ENCODE measurements at places on chromosomes 6 and 20.

GRCh38 chr20:23629017-23629541 is 8.7 kb downstream of the CST3 start:
- no peak for DNase-seq

GRCh38 chr20:63224412-63225081 is 8.6 kb upstream of the YTHDF1 start:
- no peak for DNase-seq

GRCh38 chr6:70241031-70241430 is 61.9 kb downstream of the COL9A1 start:
- DNase-seq: no peak

GRCh38 chr6:81696524-81696923 is 56.0 kb downstream of the TENT5A start:
- no peak for DNase-seq

DNA sequence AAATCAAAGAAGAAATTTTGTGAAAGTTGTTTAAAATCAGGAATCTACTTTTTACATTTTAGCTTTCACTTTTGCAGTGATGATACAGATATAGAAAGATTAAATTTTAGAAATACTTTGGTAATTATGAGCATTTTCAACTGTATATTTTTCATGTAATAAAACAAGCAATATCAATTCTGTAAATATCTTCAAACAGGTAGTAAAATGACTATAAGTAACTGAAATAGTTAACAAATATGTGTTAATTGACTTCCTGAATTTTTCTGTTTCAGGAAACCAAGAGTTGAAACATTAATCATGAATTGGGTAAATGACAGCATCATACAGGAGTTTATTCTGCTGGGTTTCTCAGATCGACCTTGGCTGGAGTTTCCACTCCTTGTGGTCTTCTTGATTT is at the start of gene OR2B6:
Gene OR2B6 (plus strand): TSS at position 301 of the 400 bp plus-strand sequence. CDS start 0 bp downstream, at position 301.
- DNase-seq: no peak

DNA sequence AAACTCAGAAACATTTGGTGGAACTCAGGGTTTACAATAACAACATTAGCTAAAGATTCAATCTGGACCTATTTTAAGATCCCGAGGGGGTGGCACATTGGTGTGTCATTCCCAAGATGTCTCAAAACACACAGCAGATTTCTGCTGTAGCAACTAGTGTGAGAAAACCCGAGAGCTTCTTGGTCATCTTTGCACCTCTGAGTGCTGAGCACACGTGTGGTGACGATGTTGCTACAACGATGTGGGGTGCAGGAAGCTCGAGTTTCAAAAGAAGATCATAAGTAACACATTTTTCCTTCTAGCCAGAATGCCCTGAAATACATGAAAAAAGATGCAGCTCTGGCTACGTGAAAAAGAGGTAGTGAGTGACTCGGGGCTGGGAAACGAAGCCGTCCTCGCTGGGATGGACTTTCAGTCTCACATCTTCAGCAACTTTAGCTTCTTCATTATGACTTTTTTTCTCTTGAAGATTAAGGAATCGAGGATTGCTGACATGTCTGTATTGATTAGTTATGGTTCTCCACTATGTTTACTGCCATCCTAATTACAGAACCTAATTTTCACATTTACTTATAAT is 1.5 kb downstream of the RAMACL start:
- DNase-seq: no peak

GRCh38 chr6:45420083-45420908 is 42.6 kb upstream of the SUPT3H start:
- DNase-seq: no peak

DNA sequence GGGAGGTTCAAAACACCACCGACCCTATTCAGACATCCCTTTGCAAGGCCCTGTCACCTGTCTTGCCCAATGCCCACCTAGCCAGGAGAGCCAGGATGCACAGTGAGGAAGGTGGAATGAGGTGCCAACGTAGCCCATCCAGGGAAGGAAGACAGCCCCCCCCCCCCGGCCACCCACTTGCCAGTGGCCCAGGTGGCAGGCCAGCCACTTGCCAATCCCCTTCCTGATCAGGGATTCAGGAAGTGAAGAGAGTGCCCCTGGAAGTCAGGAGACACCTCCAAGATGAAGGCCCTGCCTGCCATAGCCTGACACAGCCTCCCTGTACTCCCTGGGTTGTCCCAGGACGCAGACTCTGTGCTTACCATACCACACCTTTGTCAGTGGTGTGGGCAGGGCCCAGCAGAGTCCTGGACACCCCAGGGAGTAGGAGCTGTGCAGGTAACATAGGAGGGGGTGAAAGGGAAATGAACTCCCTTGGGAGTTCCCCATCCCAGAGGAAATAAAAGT is 54.7 kb downstream of the MRPL14 start:
- no peak for DNase-seq

DNA sequence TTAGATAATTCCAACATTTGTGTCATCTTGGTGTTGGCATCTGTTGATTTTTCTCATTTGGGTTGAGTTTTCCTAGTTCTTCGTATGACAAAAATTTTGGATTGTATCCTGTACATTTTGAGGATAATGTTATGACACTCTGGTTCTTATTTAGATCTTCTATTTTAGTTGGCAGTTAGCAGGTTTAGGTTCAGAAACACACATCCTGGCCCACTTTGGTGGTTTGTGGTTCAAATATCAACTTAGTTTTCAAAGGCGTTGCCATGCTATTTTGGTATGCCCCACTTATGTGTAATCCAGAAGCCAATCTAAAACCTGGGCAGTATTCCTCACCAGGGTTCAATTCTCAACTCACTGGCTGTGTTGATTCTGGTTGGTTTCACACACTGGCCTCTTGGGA is 68.2 kb downstream of the NOX3 start:
- DNase-seq: no peak

DNA sequence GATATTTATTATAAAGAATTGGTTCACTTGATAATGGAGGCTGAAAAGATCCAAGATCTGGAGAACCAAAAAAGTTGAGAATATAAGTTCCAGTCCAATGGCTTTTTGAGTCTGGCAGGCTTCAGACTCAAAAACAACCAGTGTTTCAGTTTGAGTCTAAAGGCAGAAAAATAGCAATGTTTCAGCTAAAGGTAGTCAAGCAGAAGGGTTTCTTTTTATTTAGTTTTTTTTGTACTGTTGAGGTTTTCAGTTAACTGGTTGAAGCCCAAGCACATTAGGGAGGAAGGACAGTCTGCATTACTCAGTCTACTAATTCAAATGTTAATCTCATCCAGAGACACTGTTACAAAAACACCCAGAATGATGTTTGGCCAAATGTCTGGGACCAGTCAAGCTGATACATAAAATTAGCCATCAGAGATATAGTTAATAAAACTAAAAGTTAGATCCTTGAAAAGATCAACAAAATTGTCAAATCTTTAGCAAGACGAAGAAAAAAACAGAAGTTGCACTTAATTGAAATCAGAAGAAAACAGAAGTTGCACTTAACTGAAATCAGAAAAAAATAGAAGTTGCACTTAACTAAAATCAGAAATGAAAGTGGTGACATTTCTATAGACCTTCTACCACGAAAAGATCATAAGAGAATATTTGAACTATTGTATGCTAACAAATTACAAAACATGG is 980.3 kb upstream of the FLRT3 start:
- no peak for DNase-seq

- no peak for DNase-seq
Observed at GRCh38 chr20:63399596-63400375, 38.6 kb upstream of the CHRNA4 start.

GRCh38 chr6:111623046-111623718 is 17.5 kb upstream of the TRAF3IP2 start:
- no peak for DNase-seq

- DNase-seq: no peak
Observed at GRCh38 chr20:62032609-62033368, 32.9 kb downstream of the TAF4 start.

DNA sequence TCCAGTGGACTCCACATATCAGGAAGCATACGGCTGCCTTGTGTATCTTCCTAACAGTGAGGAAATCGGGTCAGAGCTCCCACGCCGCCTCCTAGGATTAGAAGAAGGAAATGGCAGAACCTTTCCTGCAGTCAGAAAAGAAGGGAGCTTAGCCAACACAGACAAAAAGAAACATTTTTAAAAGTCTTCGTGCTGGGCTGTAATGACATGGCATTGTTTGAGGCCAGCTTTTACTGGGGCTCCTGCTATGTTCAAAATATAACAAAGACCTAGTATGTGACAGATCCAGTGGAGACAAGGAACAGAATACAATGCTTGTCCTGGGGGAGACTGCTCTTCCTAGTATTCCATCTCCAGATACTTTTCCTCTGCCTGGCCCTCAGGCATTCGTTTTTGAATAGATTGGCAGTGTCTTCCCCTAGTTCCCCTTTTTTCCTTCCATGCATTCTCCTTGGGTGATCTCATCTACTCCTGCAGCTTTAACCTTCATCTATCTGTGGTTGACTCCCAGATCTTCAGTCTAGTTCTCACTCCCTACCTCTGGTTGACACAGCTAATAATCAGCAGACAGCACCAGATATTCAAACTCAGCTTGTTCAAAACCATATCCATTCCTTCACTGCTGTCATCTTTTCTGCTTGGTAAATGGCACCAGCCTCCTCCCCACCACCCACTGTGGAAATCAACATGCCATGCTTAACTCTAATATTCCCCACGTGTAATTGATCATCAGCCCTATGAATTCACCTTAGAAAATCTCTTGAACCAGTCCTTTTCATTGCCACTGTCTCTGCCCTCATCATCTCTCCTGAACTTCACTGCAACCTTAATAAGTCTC is 94.5 kb upstream of the VSTM2L start:
- no peak for DNase-seq

Data from NCI-H1930 (cell line).